Foreskin keratinocyte (primary cell): ENCODE measurements at places on chromosomes 16 and 17. TPM values are rescaled to one million over a fixed set of nuclear protein-coding genes. Genes with fewer than 3 reads are reported as not detected.

ADAMTS18 gene
- not detected in 2 replicates for polyA plus RNA-seq

CLEC18A gene
- polyA plus RNA-seq: 0.04 and 0.06 TPM in 2 replicates

TP53TG3 gene
- polyA plus RNA-seq: not detected in 2 replicates

MT1G gene
- 5.5 and 13.3 TPM in 2 replicates for polyA plus RNA-seq

ZFPM1 gene
- polyA plus RNA-seq: 2.9 and 3.0 TPM in 2 replicates

DNA sequence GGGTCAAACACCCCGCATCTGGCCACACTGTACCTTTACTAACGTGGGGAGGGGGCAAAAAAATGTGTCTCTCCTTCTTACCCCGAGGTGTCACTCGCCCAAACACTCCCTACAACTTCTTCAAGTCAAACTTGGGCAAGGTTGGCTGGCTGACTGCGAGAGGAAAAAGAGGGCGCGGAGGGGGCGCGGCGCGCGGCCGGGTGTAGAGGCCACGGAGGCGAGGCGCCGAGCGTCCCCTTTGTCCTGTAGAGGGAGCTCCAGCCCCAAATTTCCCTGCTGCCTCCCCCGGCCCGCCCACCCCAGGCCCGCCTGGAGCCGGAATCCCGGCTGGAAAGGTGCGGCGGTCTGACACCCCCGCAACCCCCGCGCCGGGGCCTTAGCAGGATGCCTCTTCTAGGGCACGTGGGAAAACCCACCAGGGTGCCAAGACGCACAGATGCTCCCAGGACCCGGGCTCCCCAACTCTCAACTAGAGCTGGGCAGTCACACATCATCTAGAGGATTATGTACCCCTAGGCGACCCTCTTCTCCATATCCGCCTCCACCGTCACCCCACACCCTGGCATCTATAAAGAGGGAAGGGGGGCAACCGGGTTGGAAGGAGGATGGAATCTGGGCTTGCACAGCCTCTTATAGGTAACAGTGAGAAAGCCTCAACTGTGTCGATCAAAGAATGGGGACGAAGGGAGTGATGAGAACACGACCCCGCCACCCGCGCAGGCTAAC lies 4.2 kb downstream of the IRX3 start:
- peak; percentile 9 for DNase-seq

DNA sequence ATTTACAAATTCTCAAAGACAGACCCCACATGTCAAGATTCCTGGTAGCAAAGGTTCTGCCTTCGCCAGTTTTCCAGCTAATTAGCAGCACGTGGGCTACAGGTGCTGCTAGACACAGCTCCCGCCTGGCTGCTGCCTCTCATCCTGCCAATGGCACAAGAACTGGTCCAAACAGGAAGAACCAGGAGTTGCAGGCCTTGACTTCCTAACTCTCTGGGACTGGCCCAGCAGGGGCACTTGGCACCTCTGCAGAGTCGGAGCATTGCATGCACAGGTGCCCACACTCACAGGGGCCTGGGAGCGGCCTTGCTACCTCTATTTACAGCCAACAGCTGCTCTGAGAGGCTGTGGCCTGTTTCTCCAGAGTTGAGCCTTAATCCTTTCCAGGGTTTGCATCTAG lies 39.6 kb downstream of the TK2 start:
- DNase-seq: no peak

DNA sequence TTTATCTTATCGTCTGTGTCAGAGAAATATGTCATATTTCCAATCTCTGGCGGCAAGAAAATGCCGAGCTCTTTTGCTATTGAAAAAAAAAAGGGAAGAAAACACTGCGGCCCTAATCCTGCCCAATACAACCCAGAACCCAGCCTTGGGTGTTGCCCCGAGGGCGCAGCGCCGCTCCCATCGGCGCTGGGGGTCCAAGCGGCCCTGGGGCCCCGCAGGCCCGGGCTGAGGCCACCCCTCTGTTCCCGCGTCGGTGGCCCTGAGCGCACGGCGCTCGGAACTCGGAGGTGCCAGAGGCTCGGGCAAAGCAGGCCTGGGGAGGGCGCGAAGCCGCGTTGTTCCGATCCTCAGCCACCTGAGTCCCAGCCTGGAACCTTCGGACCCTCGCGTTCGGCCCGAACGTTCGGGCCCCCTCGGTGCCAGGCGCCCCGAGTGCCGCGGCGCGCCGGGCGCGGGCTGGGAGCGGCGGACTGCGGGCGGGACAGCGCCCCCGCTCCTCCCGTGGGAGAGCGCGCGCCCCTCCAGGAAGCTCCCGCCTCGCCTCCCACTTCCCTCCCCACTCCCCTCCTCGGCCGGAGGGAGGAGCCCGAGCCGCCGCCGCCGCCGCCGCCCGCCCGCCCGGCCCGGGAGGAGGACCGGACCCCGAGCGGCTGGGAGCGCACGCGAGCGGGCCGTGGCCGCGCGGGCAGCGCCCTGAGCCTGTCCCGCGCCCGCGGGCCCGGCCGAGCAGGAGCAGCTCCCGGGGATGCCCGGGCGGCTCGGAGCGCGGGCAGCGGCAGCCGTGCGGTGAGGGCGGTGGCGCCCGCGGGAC lies at the start of gene CPNE2:
CPNE2 (plus strand) TSS at position 609 of the 811 bp plus-strand sequence. CDS start 18,160 bp downstream, outside the sequence.
- DNase-seq: peak; percentile 44

GRCh38 chr17:17909078-17909477 lies 63.1 kb downstream of the TOM1L2 start:
- DNase-seq: no peak

DNA sequence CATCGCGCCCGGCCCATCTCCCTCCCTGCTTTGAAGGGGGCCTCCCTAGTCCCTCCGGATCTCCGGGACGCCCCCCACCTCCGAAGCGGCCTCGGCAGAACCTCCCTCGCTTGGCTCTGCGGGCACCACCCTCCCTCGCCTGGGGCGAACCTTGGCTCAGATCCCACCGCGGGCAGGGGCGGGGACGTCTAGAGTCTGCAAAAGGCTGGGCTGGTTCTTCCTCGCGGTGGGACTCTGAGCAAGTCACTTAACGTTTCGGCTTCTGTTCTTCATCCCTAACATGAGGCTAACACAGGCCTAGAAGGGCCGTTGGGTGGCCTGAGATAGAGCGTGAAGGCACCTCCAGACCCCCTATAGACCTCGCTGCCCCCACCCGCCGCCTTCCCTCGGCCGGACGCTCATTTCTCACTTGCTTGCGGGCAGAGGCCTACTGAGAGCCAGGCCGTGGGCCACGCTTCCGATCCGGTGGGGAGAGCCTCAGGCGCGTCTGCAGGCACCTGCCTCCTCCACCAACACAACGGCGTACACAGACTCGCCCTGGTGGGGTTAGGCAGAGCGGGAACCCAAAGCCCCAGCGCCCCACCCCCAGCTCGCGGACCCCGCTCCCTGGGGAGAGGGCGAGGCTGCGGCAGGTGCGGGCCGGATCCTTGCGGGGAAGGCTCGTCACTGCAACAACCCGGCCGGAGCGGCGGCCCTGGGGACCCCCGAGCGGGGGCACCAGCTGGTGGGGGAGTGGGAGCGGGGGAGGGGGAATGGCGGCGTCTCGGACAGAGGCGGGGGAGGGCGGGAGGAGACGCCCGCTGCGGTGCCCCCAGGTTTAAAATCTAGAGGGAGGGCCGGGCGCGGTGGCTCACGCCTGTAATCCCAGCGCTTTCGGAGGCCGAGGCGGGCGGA lies 5.4 kb downstream of the MYO1C start:
- DNase-seq: peak; percentile 61

GRCh38 chr17:81020767-81021497 lies 14.0 kb upstream of the BAIAP2 start:
- peak; percentile 55 for DNase-seq

DNA sequence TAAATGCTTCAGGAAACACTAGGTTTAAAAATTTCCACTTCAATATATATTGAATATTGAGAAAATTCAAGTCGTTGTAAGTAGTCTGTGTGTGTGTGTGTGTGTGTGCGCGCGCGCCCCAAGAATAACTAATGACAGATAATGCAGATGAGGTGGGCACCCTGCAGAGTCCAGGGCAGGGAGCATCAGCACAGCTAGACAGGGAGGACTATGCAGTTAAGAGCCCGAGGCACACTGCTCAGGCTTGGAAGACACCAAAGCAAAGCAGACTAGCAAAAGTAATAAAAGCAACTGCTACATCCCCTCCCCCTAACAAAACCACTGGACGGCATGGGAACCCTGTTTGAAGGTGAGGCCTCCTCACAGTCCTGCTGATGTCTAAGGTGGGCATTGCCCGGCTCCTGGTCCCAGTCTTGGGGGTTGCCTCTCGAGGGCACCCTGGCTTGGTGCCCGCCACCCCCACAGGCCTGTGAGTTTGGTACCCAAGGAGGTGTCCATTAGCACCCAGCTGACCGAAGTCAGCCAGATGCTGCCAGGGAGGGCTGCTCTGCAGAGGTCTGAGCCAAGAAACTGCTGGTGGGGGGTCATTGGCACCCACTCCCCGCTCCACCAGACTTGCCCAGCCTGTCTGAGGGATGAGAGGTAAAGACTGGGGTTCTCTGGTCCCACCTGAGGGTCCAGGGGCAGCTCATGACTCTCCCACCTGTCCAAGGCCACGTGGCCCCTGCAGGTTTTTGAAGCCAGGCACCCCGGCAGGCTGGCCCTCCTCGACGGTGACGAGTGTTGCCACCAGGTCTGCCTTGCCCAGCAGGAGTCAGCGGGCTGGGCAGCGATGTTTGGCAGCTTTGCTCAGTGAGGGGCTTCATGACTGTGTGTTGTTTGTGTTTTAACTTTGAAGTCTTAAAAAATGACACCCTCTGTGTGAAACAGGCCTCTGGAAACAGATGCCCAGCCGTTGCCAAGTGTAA lies 18.7 kb downstream of the LRRC75A start:
- DNase-seq: no peak

DNA sequence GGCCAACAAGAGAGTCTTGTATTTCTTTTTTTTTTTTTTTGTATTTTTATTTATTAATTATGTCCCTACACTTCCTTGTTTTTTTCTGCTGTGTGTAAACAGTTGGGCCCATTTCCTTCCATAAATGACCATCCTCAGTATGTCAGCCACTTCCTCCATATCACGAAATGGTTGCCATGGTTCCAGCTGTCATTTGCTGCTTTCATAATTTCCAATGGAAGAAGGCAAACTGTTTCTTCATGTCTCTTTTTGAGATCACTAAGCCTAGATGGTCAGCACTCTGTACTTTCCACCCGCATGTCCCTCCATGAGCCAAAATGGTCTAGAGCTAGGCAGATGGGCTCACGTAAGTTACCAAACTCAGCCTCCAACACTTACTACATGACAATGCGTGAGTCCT lies 133.5 kb upstream of the FOXF1 start:
- DNase-seq: no peak

DNA sequence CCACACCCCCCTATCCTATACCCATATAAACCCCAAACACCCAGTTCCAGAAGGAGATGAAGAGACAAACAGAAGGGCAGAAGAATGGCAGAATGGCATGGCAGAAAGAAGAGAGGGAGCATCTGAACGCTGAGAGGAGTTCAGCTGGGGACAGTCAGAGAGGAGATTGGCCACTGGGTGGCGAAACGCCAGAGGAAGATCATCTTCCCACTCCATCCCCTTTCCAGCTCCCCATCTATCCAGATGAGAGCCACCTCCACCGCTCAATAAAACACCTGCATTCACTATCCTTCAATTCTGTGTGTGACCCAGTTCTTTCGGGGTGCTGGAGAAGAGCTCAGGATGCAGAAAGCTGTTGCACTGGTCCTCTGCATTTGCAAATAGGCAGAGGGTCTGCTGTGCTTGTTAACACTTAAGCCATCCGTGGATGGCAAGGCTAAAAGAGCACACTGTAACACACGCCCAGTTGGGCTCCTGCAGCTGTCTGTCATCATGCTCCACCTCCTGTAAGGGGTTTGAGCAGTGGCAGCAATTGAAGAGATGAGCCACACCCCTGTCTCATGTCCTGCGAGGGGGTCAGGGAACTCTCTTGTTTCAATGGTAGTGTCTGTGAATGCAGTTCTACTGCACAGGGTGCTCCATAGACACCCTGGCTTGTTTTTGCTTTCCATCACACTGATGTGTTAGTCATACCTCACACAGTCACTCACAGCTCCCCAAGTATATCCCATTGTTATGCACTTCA lies 1034.8 kb upstream of the RBFOX1 start:
- no peak for DNase-seq

- DNase-seq: no peak
Measured at GRCh38 chr16:67158637-67159600, 790 bp downstream of the TRADD start.

DNA sequence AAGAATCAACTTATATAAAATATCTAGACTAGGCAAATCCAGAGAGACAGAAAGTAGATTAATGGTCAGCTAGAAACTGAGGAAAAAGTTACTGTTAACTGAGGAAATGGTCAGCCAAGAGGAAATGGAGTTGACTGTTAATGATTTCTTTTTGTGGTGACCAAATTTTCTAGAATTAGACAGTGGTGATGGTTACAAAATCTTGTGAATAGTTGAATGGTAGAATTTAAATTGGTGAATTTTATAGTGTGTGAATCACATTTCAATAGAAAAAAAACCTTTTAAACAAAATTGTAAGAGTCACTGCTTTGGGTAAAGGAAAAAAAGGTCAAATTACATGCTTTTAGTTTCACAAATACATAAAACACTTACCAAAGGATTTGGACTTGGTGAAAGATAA lies 30.0 kb downstream of the APPBP2 start:
- DNase-seq: no peak
